ENCODE measurements at places on chromosomes 5 and 9.

- no peak for DNase-seq
These were observed 42.9 kb downstream of the FEM1C start for GRCh38 chr5:115501464-115502210.

- DNase-seq: no peak
These were observed 9.0 kb downstream of the QRFP start for GRCh38 chr9:130887494-130888144.

- DNase-seq: no peak
These were observed 21.0 kb downstream of the APC start for GRCh38 chr5:112758676-112759075.

DNA sequence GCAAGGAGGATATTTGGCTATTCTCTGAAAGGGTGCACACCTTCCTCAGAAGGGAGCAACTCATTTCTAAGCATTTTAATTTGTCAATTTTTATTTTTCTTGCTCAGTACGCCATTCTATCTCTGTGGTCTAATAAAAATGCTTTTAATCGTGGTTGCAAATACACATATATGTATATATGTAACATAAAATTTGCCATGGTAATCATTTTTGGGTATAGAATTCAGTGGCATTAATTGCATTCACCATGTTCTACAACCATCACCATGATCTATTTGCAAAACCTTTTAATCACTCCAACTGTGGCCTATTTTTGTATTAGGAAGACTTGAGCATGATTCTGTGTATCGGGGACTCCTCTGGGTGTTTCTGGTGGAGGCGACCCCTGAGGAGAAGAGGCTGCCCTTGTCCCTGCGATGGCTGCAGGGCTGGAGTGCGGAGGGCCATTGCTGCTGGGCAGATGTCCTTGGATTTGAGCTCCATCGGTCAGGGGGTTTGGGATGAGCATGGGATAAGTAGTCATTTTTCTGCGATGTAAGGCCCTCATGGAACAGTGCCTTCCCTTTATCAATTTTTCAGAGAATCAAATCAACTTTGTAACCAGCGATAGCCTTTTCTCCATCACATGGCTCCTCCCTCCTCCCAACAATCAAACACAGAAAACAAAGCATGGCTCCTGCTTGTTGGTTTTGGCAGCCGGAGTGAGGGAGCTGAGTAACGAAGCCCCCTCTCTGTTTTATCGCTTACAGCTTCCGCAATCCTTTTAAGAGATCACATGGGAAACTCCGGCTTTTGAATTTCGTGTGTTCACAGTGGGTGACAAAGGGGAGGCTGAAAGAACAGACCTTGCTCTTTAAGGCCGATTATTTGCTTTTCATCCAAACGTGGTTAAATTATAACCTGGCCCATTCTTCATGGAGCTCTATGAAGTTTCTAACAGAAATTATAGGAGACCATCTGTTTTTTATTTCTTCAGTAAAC, 187.3 kb downstream of the TENT4A start:
- DNase-seq: peak; percentile 78

DNA sequence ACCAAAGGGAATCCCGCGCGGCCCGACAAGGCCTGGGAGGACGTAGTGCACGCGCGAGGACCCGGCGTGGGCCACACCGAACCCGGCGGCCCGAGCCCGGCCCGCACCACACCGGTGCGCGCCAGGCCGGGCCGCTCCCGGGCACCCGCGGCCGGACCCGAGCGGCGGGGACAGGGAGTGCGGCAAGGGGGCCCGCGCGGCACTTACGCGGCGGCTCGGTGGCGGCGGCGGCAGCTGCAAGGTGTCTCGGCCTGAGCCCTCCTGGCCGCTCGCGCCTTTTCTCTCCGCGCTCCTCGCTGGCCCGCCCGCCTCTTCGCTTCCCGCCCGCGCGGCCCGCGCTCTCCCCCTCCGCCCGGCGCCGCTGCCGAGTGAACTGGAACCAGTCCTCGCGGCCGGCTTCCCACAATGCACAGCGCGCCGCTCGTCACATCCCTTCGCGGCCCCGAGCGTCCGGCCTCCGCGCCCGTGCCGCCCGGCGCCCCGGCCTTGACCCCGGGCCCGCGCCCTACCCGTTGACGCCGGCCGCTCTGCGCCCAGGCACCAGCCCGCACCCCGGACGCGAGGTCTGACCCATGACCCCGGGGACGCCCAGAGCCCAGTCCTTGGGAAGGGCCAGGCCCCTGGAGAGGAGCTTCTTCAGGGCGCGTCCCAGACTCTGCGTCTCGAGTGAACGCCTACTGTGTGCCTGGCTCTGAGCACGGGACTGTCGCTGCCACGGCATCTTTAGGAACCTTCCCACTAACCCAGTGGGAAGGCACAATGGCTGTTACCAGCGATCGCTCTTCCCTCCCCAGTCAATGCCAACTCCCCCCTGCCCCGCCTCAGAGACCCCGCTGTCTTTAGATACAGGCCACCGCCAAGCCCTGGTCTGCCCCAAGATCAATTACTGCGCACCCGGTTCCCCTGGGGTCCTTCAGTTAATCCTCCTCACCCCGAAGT, at the start of gene MACROH2A1:
Gene MACROH2A1, minus strand, starts transcription at position 377 of the 939 bp plus-strand sequence. CDS start 10,138 bp downstream, outside the sequence.
- DNase-seq: peak; percentile 83

- DNase-seq: no peak
These were observed 106.8 kb downstream of the CCDC192 start for GRCh38 chr5:127810017-127810416.

- no peak for DNase-seq
These were observed 3.3 kb upstream of the TSLP start for GRCh38 chr5:111068213-111068612.

DNA sequence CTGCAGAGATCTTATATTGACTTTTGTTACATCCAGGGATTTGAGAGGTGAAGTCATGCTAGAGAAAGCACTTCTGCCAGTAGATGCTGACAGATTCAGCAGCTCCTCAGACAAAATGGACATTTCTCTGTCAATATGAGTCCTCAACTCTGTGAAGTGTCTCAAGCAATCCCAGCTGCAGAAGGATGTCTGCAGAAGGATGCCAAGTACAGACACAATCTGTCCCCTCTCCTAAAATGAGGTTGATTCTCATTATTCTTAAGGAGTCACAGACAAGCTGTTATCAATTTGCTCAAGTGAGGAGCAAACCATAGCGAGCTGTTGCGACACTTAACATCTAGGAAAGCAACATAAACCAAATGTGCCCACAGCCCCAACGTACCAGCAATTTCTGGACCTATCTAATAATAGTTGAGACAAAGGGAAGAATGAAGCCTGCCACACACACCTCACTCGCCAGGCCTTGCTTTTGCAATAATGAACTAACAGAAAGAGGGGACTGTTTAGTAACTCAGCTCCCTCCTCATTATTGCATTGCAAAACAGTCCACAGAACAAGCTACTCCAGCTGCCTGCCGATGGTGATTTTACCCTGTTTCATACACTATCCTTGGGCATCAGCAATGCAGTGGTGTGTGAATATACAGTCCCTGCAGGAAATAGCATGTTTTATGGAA, 364.2 kb upstream of the PDE4D start:
- no peak for DNase-seq

GRCh38 chr5:162684145-162684544, 616.6 kb downstream of the GABRG2 start:
- DNase-seq: no peak

DNA sequence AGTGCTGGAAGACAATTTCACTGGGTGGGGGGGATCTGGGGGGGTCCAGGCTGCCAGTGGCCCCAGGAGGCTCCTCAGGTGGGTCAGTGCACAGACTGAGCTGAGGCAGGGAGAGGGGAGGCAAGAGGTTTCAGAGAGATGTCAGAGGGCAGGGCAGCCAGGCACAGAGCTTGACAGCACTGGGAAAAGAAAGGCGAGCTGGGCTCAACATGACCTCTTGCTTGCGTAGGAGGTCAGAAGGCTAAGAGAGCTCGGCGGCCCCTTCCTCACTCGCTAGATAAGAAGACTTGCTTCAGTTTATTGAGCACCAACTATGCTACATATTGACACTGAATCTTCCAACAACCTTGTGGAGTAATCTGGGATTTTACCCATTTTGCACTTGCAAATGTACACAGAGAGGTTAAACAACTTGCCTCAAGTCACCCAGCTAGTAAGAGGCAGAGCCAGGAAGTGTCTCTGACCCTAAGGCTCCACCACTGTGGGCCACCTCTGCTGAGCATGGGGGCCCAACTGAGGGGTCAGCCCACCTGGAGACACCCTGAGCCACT, 3.5 kb downstream of the PDLIM7 start:
- DNase-seq: no peak

DNA sequence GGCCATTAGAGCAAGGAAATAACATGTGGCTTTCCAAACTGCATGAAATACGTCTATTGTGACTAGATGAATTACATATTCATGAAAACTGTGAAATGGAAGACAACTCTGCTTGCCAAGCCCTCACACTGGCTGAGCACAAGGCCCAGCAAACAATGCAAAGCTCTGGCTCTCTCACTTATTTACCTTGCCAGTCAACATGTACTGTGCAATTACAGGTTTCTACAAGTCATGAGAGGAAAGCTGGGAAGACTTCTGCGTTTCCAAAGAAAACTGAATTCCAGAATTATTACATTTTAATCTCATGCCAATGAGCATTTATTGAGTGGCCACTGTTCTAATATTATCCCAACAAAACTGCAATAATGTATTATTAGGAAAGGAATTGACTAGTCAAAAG, 12.1 kb upstream of the C5orf63 start:
- DNase-seq: no peak

- DNase-seq: no peak
These were observed 1.0 kb upstream of the PANK3 start for GRCh38 chr5:168580227-168580508.

GRCh38 chr9:4799033-4799430, 6.3 kb downstream of the RCL1 start:
- no peak for DNase-seq

- DNase-seq: no peak
These were observed 165.1 kb downstream of the PLK2 start for GRCh38 chr5:58294598-58295305.

- no peak for DNase-seq
These were observed 615.6 kb upstream of the GRIN3A start for GRCh38 chr9:102354041-102354440.

DNA sequence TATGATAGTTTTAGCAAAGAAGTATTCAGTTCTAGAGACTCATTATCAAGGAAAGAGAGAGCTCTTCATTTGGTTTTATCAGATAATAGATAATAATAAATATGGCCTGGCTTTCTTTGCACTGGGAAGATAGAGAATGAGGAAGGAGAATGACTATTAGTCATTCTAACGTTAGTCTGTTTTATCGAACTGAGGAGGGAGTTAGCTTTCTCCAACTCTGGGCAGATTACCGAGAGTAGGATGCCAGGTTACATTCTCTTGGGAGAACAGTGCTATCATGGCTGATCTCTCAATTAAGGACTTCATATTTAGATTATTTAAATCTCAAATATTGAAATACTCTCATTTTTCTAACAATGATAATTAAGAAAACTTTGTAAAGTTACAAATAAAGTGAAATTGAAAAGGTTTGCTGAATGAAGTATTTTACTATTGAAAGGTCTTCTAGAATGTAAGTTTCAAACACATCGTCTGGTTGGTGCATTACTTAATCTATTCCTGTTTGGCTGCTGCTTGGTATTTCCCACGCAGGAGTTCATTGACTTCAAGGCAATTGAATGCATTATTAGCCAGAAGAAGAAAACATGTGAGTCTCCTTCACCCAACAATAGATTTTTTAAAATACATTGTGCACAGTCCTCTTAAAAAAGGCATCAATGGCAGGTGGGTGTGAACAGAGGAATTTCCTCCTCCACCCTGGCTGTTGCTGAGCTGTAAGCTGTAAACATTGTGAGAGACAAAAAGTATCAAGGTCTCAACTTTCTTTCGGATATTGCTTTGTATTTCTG, 140.8 kb downstream of the C9orf152 start:
- no peak for DNase-seq

- DNase-seq: no peak
These were observed 105.6 kb downstream of the NIPBL start for GRCh38 chr5:36982146-36982545.

DNA sequence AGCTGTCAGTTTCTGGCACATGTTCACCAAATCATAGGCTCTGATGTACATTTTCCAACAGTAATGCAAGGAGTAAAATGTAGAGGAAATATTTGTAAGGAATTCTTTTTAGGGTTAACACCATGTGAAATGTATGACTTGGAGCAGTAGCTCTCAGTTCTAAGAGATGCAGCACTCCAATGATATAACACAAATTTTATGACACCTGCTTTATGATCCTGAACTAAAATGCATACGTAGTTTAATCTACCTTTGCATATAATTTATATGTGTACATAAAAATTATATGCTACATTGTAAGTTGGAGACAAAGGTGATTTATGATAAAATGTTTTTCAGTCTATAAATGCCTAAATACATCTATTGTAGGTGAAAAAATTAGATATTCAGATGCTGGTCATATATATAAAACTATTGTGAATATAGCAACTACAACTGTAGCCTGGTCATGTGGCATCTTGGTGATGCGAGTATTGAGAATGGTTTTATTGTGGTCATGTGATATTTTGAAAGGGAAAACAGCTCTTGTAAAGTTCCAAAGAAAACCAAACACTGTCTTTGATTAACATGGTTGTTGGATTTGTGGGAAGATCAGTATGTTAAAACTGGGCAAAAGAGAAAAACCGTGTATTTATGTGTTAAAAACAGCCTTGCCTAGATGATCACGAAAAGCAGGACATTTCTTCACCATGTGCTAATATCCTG, 171.0 kb downstream of the TRIO start:
- no peak for DNase-seq

DNA sequence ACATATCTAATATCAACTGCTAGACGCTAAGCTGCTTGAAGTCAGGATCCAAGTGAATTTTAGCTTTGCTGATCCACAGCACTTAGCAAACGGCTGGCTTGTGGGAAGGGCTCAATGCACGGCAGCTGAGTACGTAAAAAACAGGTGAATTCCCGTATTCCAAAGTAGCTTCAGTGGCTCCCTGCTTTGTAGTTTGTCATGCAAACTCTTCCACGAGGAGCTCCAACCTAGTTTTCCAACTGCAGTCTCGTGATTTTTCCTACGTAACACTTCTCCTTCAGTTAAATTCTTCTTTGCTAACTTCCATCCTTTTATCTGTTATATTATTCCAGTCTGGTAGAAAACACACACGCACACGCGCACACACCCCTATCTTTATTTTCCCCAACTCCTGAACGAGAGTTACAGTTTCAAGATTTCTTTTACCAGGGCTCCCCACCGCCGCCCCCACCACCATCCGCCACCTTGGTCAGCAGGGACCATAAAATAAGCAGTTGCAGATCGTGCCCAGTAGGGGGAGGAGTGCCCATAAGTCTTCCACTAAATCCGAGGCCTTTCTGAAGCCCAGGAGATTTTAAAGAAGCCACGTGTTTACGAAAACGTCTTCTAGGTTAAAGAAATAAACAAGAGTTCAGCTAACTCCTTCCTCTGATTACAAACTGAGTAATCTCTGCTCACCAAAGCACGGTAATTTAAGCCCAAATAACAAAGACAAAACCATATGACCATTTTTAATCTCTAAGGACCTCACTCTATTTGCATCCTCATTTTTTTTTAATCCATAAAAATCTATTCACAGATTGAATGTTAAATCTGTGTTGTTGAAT, 34.8 kb upstream of the TRIO start:
- peak; percentile 59 for DNase-seq

- no peak for DNase-seq
These were observed 140.6 kb downstream of the C5orf15 start for GRCh38 chr5:133827830-133828229.

DNA sequence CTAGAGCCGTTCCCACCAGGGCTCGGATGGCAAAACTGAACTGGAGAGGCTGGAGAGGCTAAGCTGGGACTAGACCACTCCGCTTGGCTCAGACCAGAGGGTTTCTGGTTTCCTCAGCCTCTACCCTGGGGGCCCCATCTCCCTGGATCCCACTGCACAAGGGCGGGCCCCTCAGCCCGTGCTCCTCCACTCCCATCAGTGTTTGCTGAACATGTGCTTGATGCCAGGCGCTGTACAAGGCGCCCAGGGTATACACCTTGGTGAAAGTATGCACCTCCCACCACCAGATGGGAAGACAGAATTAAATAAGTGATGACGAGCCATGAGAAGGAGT, 18.0 kb downstream of the GPX3 start:
- DNase-seq: no peak

Data from NCI-H1436 (cell line).